ENCODE measurements at places on chromosomes 3 and 15.

GRCh38 chr3:37492468-37492867 is 318.1 kb upstream of the LRRFIP2 start:
- DNase-seq = no peak

DNA sequence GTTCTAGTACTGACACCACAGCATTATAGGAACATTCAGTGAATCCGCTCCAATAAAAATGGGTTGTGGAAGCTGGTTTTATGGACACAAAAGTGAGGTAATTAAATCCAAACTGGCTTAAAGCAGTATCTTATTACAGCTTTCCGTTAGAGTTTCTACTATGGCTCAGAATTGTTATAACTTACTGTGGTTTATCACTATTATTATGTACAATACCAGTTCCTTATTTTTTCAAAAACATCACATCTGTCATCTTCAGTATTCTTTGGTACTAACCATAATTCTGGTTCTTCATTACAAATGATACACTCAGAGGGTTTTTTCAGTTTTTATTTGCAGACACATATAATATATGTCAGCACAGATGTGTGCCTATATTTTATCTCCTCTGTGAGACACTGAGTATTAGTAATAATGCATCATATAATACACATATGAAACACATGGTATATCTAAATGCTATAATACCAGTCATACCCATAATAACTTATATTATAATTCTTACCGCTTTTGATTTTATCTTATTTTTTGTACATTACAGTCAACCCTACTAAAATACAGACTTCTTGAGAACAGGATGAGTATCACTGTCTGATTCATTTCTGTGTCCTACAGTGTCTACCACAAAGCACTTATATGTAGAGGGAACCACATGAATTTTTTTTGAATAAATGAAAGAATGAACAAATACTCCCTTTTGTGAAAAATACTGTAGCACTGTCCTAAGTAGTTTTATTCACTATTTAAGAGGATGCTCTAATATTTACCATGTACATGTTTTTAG is 39.0 kb downstream of the CMSS1 start:
- no peak for DNase-seq

DNA sequence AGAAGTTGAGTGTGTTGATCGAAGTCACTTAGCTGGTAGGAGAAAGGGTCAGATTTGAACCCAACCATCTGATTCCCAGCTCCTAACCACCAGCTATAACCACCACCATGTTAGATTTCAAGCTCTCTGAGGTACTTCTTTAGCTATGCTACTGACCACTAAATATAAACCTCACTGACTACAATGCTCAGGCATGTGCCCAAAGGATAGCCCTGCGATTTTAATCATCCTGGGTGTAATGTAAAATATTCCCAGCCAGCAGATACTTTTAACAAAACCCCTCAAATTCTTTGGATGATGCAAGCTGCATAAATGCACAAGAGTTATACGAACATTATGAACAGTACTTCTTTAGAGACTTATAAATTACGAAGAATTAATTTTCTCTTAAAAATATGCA is 115.2 kb upstream of the TSC22D2 start:
- no peak for DNase-seq

DNA sequence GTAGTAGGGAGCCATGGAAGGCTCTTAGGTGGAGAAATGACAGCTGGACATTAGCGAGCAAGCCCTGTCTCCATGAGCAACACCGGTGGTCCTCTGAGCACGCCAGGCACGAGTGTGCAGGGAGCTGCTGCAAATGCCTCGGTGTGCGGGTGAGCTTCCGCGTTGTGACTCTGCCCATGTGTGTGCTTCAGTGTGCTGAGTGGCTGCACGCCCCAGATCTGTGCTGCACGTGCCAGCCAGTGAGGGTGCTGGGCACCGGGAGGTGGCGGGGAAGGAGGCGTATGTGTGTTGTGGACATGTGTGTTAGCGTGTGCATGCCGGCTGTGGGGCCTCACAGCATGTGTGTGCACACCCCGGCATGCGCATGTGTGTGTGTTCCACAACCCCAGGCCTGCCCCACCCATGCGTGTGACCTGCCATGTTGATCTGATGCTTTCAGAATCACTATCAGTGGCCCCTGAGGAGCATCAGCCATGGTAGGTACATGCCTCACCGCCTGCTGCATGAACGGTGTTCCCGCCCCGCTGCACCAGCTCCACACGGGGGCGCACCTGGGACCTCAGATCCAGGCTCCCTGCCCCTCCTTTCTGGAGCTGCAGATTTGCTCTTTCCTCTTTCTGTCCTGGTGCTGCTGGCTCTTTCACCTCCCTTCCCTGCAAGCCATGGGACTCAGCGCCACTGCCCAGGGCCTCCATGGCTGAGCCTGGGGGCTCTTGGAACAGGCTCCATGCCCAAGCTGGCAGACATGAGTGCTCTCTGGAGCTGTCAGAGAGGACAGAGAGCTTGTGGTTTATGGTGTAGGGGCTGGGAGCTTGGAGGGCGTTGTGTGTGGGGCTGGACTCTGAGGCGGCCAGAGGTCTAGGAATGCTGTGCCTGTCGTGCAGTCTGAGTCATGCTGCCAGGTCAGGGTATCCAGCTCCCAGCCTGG is 169.4 kb downstream of the TBC1D2B start:
- peak; percentile 28 for DNase-seq

GRCh38 chr3:36677331-36678007 is 86.9 kb downstream of the DCLK3 start:
- no peak for DNase-seq

DNA sequence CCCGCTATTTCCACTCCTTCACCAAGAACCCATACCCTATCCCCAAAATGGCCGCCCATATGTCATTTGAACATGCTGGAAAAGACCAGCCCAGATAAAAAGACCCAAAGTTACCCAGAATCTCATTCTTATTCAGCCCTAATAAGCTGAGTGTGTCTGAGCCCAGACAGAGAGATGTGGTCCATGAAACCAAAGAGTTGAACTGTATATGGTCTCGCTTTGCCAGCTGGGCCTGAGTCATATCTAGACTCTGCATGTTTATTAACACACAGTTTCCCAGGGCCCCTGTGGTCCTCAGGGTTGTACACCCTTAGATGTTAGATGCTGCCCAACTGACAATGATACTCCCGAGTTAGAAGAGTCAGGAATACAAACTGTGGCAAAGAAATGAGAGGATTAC is 201.9 kb upstream of the STRIT1 start:
- no peak for DNase-seq

- no peak for DNase-seq
Measured at GRCh38 chr3:141920701-141921100, 44.3 kb downstream of the ATP1B3 start.

GRCh38 chr15:38010395-38010794 is 76.0 kb downstream of the TMCO5A start:
- no peak for DNase-seq

DNA sequence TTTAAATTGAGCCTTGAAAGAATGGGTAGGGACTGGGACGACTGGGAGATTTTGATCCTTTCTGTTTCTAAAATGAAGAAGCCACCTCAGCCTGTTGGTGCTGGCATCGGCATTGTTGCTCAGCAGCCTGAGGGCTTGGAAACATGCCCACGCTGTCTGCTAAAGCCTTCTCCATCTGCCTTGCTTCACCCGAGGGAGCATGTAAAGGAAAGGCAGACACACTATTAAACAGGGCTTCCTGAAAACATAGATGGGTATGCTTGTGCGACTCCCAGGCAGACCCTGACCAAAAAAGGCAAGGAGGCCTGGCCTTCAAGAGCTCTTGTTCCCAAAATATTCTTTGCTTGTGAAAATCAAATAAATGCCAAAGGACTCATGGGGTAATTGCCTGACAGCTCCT is 84.2 kb upstream of the SLC4A7 start:
- no peak for DNase-seq

DNA sequence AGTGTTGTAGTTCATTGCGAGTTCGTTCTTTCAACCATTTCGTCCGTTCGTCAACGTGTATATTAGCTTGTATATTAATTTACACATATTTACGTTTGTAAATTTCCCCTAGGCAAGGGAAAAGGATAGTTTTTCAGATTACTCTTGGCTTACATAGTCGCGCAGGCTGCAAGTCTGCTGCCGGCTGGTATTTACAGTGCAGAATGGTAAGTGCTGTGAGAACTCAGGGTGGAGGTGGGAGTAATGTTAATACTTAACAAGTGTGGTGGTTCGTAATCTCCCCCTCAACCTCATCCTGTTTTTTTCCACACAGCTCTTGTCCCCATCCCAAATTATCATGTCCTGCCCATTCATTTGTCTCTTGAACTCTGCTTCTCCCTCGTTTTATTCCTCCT is 766 bp downstream of the FAM98B start:
- no peak for DNase-seq

DNA sequence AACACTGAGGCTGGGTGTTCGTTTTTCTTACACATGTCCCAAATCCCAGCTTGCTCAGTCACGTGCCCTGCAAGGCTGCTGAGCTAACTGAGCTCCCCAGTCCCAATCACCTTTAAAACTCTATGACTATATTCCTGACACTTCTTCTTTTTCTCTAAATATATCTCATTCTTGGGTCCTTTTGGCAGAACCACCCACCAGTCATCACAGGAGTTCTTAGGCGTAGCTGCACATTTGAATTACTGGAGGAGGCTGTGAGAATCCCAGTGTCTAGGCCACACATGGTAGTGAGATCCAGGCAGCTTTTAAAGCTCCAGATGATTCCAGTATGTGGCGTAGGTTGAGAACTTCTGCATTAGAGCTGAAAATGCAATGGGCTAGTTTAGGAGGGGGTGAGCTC is 66.3 kb downstream of the ST8SIA2 start:
- no peak for DNase-seq

DNA sequence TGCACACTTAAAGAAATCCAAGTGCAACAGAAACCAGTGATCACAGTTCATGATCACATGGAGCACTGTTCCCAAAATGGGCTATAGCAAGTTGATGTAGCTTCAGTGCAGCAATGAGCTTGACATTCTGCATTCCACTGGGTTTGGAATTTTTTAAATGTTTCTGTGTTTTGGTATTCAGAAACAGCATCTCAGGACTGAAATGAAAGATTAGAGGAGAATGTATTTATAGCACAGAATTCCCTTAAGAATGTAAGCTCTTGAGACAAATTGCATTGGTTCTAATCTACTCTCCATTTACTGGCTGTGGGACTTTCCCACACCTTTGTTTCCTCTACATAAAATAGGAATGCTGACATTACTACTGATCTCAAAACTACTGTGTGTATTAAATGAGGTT is 162.7 kb downstream of the FGF12 start:
- no peak for DNase-seq

DNA sequence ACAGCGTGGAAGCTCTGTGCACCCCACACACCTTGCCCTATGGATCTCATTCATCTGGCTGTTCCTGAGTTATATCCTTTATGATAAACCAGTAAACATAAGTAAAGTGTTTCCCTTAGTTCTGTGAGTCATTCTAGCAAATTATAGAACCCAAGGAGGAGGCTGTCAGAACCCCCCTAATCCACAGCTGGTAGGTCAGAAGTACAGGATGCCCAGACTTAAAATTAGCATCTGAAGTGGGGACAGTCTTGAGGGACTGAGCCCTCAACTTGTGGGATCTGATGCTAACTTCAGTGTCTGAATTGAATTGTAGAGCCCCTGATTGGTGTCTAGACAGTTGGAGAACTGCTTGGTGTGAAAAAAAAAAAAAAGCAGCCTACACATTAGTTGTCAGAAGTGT is 75.1 kb downstream of the B3GNT5 start:
- no peak for DNase-seq

GRCh38 chr3:143002083-143002712 is 828 bp downstream of the U2SURP start:
- peak; percentile 34 for DNase-seq

DNA sequence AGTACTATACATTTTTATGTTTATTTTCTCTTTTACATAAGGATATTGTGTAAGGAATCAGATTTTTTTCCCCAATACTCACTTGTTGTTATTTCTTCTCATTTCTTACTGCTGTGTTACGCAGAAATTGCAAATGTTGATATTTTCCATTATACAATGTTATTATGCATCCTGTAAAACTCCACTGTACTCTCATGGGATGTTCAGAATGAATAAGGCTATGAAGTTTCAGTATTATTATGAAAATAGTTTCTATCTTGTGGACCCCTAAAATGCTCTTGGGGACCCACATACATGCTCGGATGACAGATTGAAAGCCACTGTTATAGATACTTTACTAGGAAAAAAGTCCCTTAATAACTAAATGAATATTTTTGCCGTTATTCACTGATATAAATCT is 329.4 kb downstream of the EPHA3 start:
- no peak for DNase-seq

DNA sequence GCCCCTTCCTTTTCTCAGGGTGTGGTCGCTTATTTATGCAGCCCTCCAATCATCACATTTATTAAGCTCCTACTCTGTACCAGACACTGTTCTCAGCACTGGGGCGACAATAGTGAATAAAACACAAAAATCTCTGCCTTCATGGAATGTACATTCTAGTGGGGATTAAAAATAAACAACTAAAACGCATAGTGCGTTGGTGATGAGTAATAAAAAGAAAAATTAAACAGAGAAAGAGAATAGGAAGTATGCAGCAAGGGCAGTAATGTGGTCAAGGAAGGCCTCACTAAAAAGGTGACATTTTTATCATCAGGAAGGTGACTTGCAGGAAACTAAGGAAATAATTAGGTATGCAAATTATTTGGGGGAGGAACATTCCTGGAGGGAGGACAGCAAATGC is 5.1 kb downstream of the SLC51B start:
- DNase-seq = no peak

- DNase-seq = no peak
Measured at GRCh38 chr3:16370872-16371740, 106.1 kb downstream of the OXNAD1 start.

DNA sequence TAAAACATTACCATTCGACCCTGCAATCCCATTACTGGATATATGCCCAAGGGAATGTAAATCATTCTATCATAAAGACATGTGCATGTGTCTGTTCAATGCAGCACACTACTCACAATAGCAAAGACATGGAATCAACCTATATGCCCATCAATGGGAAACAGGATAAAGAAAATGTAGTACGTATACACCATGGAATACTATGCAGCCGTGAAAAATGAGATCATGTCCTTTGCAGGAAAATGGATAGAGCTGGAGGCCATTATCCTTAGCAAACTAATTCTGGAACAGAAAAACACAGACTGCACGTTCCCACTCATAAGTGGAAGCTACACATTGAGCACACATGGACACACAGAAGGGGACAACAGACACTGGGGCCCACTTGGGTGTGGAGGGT is 20.4 kb upstream of the PYDC2 start:
- no peak for DNase-seq

DNA sequence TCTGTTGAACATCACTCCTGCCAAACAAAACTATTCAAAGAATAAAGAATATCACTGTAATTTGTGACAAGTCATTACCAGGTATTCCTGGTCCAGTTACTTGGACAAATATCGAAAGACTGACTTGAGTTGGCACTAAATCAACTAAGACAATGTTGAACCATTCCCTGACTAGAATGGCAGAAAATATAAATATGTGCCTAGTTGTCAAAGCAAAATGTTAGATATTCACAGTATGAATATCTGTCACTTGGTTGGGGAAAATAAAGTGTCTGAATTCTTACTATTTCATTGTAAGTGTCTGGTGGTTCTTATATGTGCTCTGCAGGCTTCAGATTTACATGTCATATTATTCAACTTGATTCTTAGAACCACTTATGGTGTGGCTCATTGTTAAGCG is 470.2 kb downstream of the NAALADL2 start:
- DNase-seq = no peak

GRCh38 chr3:189298469-189299375 is 127.0 kb downstream of the TPRG1 start:
- DNase-seq = no peak

- peak; percentile 20 for DNase-seq
Measured at GRCh38 chr3:9179826-9180763, 69.4 kb downstream of the SRGAP3 start.

GRCh38 chr3:99774467-99774866 is 43.2 kb upstream of the CMSS1 start:
- DNase-seq = no peak

- DNase-seq = no peak
Measured at GRCh38 chr15:67805666-67806516, 19.4 kb upstream of the SKOR1 start.
